ENCODE measurements at places on chromosomes 6 and 20.

DNA sequence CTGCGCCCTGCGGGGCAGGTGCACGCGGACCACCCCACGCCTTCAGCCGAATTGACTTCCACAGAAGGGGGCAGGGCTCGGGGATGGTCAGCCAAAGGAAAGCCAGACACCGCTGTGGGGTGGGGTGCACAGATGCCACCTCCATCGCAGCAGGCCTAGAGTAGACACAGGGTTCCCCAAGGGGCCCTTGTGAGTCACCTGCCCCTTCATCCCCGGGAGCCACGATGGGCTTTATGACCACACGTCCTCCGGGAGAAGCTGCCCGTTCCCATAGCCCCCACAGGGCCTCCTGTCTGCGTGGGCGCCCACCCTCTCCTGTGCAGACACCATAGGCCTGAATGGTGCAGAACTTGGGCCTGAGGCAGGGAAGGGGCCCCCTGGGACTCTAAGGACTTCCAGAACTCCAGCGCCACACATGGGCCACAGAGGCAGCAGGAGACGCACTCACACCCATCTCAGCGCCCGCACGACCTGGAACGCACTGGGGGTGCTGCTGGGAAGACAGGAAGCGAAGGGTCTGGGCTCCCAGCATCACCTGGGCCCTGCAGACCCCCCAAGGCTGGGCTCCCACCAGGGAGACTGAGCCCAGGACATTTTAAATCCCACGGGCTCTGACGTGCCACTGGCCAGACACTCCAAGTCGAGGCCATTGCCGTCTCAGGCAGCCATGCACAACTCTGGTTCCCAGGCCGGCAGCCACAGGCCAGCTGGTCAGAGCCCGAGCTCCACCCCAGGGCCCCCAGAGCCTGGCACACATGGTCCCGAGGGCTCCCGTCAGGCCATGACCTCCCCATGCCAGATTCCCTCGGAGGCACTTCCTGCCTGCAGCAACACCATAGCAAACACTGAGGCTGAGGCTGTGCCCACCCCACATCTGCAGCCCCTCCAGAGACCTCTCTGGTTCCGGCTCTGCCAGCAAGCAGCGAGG lies 134.2 kb downstream of the DLL1 start:
- DNase-seq: no peak

GRCh38 chr6:82741325-82741995 lies 324.2 kb downstream of the UBE3D start:
- DNase-seq: peak; percentile 33

GRCh38 chr20:54166987-54167662 lies 6.7 kb downstream of the CYP24A1 start:
- no peak for DNase-seq

GRCh38 chr20:46683011-46683667 lies 6.1 kb downstream of the TP53RK start:
- DNase-seq: no peak

GRCh38 chr6:31579119-31579505 lies 3.1 kb downstream of the LTB start:
- DNase-seq: no peak

GRCh38 chr6:91081452-91082067 lies 494.7 kb upstream of the MAP3K7 start:
- peak; percentile 38 for DNase-seq

- DNase-seq: no peak
These were observed 34.6 kb upstream of the RNF8 start for GRCh38 chr6:37319156-37319555.

GRCh38 chr20:6075428-6076219 lies 21.8 kb upstream of the LRRN4 start:
- DNase-seq: no peak

- DNase-seq: no peak
These were observed 99.8 kb downstream of the DACT2 start for GRCh38 chr6:168219804-168220203.

DNA sequence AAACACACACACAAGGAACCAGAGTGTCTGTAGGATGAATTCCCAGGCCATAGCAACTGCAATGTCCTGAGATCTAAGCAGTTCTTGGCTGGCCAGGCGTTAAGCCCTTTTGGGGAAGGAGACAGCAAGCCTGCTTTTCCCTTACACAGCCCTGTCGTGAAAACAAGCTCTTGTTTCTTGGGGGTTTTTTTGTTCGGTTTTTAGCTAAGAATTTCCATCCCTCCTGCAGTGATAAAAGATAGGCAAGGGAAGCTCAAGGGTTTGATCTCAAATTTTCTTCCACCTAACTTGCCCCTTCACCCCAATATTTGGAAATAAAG lies 1.5 kb downstream of the TNFRSF21 start:
- no peak for DNase-seq

GRCh38 chr20:46351357-46352058 lies 43.2 kb upstream of the CDH22 start:
- no peak for DNase-seq

DNA sequence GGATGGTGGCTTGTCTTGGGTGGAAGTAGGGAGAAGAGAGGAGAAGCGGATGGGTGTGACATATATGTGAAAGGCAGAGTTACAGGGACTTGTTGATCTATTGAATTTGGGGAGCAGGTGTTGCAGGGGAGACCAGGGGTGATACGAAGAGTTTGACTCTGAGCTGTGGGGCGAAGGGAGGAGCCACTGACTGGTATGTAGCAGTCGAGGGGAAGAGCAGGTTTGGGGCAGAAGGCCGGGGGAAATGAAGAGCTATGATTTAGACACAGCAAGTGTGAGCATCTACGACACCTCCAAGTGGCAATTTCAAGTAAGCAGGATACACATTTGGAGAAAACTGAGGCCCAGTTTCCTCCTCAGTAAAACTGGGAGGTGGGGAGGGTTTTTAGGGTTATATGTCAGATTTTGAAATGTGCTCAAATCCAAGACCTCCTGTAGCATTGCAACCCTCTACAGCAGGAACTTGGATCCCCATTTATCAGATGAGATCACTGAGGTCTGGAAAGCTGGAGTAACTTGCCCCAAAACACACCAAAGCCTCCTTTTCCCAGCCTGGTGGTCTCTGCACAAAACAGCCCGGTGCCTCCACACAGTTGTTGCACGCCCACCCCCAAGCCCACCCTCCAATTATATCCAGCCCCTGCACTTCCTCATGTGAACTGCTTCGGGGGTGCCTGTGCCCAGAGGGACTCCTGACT lies 137.8 kb downstream of the PREX1 start:
- DNase-seq: no peak

DNA sequence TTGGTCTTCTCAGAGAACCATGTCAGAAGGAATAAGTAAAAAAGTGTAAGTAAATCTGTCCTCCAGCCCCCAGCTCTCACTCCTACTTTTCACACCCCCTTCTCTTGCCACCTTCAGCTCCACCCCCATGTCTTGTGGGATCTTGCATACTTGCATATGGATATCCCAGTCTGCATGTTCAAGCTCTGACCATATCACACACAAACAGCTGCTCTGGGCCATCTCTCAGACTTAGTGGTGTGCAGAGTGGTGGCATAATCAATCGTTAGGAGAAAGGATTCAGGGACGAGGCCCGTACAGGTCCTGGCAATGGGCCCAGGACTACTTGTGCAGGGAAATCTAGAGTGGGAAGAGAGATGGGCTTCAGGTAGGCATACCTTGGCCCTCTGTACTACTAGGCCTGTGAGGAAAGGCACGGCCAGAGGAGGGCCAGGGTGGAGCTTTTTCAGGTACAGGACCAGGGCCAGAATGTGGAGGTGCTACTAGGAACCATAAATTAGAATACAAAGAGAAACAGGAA lies 112.0 kb upstream of the SGK1 start:
- DNase-seq: no peak

DNA sequence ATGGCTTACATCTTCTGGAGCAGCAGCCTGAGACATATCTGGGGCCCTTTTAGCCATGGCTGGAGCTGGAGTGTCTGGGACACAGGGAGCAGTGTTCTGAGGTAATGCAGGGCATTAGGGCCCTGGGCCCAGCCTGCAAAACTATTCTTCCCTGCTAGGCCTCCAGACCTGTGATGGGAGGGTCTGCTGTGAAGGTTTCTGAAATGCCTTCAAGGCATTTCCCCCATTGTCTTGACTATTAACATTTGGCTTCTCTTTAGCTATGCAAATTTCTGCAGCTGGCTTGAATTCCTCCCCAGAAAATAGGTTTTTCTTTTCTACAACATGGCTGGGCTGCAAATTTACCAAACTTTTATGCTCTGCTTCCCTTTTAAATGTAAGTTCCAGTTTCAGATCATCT lies 61.5 kb downstream of the EDN1 start:
- no peak for DNase-seq

- DNase-seq: no peak
These were observed 35.4 kb downstream of the PIM1 start for GRCh38 chr6:37205175-37205996.

- no peak for DNase-seq
These were observed 256.1 kb downstream of the TBX18 start for GRCh38 chr6:84508334-84508733.

DNA sequence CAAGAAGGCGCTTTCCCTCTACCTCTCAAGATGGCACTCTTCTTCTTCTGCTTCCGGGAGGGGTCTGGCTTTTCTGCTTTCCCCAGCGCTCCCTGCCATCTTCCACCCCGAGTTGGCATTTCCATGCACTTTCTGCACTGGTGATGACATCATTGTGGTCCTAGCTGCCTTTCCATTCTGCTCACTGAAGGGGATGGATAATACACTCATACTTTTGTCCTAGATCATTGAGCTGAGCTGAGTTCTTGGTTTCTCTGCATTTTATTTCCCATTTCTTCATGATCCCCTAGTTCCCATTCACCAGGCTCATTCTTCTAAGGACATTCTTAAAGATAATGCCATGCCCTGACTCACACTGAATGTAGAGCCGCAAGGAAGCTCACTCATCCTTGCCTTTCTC lies 96.7 kb downstream of the EDN1 start:
- DNase-seq: peak; percentile 48

DNA sequence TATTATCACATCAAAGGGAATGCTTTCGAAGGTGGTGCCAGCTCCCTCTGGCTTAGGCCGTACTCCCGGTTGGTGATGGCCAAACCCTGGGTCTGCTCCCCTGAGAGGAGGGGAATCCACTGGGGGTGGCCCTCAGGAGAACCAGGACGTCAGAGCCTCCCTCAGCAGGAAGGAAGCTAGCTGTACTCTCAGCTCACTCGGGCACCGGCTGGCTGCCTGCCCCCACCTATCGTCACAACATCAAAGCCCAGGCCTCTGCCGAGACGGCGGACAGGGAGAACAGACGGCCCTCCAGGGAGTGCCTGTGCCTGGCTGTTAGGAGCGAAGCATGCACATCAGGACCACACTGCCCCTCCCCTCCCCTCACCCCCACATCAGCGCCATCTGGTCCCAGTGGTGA lies 9.2 kb upstream of the PGC start:
- no peak for DNase-seq

DNA sequence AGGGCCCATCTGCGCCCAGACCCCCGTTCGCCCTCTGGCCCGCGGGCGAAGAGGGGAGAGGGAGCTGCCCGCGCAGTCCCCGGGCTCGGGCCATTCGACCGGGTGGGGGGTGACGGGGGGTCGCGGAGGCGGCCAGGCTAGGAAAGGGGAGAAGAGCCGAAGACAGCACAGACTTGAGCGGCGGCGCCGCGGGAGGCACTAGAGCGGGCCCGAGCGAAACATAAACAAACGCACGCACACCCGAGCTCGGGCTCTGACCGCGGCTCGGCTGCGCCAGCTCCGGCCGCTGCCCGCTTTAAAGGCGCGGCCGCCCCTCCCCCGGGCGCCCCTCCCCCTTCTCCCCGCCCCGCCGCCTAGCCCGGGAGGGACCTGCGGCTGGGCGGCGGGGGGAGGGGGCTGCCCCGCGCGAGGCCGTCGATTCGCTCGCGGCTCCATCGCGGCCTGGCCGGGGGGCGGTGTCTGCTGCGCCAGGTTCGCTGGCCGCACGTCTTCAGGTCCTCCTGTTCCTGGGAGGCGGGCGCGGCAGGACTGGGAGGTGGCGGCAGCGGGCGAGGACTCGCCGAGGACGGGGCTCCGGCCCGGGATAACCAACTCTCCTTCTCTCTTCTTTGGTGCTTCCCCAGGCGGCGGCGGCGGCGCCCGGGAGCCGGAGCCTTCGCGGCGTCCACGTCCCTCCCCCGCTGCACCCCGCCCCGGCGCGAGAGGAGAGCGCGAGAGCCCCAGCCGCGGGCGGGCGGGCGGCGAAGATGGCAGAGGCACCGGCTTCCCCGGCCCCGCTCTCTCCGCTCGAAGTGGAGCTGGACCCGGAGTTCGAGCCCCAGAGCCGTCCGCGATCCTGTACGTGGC lies at the start of gene FOXO3:
Gene FOXO3, plus strand, starts transcription at position 455 of the 846 bp plus-strand sequence. Its CDS starts 292 bp downstream, at position 747.
- peak; percentile 81 for DNase-seq

- no peak for DNase-seq
These were observed 14.7 kb upstream of the RAB22A start for GRCh38 chr20:58294497-58295455.

DNA sequence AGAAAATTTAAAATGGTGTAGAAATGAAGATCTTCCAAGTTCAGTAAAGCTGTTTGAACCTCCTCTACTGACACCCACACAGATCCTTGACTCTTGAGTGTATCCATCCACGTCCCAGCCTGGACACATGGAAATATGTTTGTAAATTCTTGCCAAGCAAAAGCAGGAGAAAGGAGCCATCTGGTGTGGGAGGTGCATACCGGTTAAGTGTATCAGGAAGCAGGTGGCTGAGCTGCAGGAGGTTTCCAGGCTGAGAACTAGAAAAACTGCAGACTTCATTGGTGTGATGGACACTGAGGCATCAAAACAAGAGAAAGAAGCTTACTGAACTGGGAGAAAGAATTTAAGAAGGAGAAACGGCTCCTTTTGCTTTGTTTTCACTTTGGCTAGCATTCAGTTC lies 229.9 kb upstream of the GRIK2 start:
- no peak for DNase-seq

- no peak for DNase-seq
These were observed 88.2 kb downstream of the MTFR2 start for GRCh38 chr6:136161950-136162349.
